ENCODE measurements at places on chromosomes 6 and 20.

DNA sequence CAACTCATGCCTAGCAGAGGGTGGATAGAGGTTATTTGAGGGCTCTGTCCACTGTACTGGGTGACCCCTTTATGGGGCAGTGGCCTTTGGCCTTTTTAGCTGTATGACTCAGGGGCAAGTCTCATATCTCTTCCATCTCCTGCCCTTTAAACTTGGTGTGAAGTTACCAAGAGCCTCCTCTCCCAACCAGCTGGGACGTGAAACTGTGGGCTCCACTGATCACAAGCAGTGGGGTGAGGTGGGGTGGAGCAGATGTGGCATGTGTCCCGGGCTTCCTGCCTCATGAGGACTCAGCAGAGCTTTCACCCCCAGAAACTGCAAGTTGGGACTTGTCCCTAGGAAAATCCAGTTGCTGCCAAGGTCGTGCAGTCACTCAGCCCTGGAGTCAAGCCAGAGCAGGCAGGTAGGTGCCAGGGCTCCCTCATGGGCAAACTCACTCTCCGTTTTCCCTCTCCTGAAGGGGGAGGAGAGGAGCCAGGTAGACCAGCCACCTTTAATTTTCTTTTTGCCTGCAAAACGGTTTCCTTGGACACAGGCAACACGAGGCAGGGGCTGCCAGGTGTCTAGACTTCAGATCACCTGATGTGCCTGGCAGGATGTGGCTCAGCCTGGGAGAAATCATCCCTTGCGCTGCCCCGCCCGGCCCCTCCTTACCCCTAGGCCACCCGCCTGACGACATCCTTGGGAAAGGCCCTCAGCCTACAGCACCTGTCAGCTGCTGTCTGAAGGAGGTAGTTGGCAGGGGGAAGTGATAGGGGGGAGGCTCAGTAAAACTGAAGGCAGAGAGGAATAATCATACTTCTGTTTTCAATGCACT lies 4.0 kb downstream of the CDKN1A start:
- DNase-seq: no peak

DNA sequence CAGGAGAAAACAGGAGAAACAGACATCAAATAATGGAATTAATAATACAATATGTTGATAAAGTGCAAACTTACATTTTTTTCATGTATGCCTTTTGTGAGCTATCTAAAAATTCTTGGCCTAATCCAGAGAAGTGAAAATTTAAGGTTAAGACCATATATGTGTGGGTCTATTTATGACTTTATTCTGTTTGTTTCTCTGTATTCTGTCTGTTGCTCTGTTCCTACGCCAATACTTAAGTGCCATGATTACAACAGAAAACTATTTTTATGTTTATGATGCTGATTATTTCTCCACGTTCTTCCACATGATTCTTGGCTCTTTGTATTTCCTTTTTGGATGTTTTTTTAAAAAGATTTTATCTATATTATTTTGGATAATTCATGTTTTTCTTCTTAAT lies 109.6 kb upstream of the MAP3K4 start:
- no peak for DNase-seq

- DNase-seq: no peak
Measured at GRCh38 chr6:74534465-74535211, 671.2 kb downstream of the COL12A1 start.

DNA sequence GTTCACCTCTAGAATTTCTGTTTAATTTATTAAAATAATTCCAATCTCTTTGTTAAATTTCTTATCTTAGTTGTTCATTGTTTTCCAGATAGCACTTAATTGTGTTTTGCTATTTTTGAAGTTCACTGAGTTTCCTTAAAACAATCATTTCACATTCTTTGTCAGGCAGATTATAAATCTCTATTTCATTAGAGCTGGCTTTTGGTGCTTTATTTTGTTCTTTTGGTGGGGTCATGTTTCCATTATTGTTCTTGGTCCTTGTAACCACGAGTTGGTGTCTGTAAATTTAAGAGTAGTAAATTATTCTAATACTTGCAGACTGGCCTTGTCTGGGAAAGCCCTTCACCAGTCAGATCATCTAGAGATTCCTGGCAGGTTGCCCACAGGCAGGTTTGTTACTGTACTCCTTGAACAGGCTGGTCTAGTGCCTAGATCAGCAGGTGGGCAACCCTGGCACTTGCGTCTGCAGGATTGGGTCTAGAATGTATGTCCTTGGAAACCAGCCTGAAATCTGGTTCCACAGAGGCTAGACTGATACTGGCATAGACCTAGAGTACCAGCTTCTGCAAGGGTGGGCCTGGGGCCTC lies 110.4 kb downstream of the ADGB start:
- DNase-seq: no peak

DNA sequence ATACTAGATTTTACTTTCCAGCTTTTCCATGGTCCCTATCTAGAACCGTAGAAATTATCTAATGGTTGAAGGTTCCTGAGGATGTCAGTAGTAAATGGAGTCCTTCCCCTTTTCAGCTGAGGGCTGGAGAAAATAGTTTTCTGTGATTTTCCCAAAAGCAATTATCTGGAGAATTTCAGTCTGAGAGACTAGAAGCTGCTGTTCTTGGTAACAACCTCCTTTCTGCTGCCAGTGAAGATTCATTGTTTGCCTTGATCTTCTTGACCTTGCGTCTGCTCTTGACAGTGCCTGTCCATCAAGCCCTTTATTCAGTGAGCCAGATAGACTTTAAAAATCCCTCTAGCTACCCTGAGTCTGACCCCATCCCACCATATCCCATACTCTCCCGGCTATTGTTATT lies 73.1 kb downstream of the PHACTR2 start:
- DNase-seq: no peak

GRCh38 chr20:61630391-61630650 lies 378.3 kb downstream of the CDH4 start:
- DNase-seq: no peak

DNA sequence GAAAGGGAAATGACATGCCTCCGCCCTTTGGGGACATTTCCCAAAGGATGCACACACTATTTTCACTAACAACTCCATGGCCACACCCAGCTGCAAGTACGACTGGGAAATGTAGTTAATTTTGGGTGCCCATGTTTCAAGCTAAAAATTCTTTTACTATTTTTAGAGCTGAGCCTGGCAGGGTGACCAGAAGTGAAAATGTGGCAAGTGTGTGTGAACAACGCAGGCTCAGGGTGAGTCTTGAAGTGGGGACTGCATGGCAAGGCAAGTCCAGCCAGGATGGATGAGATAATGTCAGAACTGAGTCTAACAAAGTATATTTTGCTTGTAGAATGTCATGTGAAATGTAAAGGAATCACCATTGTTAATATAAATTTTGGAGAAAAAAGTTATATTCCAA lies 17.0 kb upstream of the CD109 start:
- DNase-seq: no peak

DNA sequence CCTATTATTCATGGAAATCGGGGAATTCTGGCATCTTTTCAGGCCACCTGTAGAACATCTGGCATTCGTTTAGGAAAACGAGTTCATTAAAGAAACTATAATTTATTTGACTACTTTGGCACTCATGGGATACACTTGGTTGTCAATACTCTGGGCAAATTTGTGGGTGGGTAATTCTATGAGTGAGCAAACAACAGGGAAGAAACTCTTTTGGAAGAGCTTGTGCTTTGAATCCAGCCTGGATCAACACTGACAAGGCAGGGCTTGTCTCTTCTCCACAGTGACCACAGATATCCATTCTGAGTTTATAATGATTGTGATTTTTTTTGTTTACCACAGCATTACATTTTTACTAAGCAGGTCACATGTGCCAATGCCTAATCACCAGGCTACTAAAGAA lies 394.7 kb downstream of the THBS2 start:
- no peak for DNase-seq

DNA sequence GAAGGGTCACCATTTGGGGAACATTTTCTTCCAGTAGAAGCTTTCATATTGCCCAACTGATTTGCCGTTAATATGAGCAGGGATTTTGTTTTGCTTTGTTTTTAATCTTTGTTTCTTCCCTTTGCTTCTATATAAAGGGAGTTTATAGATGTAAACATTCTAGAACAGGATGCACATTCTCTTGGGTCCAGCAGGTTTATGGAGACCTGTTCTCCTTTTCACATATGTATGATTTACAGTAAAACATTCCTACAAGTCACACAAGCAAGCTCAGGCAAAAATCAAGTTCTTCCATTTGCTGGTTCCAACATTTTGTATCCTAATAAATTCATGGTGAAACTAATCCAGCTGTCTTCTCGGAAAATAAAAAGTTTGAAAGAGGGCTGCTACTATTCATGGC lies 1082.4 kb upstream of the FLRT3 start:
- DNase-seq: no peak

DNA sequence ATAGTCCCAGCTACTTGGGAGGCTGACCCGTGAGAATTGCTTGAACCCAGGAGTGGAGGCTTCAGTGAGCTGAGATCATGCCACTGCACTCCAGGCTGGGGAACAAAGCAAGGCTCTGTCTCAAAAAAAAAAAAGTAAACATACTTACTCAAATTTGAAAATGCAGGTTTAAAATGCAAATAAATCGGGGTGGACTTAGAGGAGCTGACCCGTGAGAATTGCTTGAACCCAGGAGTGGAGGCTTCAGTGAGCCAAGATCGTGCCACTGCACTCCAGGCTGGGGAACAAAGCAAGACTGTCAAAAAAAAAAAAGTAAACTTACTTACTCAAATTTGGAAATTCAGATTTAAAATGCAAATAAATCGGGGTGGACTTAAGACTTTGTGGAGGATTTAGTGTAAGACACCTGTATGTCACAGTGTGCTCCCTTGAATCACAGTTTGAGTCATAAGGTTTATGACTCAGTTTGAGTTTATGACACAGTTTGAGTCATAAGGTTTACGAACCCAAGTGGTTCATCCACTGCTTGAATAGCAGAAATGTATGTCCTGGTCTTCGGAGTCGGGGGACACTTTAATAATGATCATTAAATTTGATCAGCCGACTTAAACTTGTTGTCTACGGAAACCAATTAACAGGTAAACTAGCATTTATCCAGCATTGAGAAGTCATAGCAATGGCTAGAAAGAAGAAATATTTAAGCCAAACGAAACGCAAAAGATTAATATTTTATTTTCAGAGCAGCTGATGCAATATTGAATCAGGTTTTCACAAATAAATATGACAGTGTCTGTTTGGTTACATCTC lies 6.8 kb upstream of the MRPS10 start:
- no peak for DNase-seq

- no peak for DNase-seq
Measured at GRCh38 chr20:51511861-51512619, 30.5 kb downstream of the NFATC2 start.

- DNase-seq: no peak
Measured at GRCh38 chr6:147213772-147214171, 9.6 kb downstream of the STXBP5 start.

Measured in midbrain (tissue), 1 donor.